ENCODE measurements at places on chromosomes 2 and 18. TPM values are rescaled to one million over a fixed set of nuclear protein-coding genes. Genes with fewer than 3 reads are reported as not detected.

ALPP gene
- total RNA-seq: not detected

WDR75 gene
- 34.2 TPM for total RNA-seq

ORC4 gene
- 42.2 TPM for total RNA-seq

GREB1 gene
- 0.17 TPM for total RNA-seq

C2orf81 gene
- total RNA-seq: 3.7 TPM

NYAP2 gene
- not detected for total RNA-seq

TCF23 gene
- total RNA-seq: not detected

IRS1 gene
- 43.6 TPM for total RNA-seq

SPEG gene
- total RNA-seq: 13.2 TPM

SCN7A gene
- 0.74 TPM for total RNA-seq

RUFY4 gene
- total RNA-seq: not detected

KCNS3 gene
- total RNA-seq: 2.7 TPM

CD302 gene
- total RNA-seq: 5.0 TPM

B4GALT6 gene
- total RNA-seq: 3.0 TPM

VWC2L gene
- total RNA-seq: not detected

Data from bronchus fibroblast of lung (primary cell).